ENCODE measurements at places on chromosomes 6 and 20.
A peak's percentile ranks its signal among the peaks of the same experiment; 100 is the strongest.

GRCh38 chr20:37907677-37908401, 4.9 kb downstream of the VSTM2L start:
- no peak for DNase-seq

DNA sequence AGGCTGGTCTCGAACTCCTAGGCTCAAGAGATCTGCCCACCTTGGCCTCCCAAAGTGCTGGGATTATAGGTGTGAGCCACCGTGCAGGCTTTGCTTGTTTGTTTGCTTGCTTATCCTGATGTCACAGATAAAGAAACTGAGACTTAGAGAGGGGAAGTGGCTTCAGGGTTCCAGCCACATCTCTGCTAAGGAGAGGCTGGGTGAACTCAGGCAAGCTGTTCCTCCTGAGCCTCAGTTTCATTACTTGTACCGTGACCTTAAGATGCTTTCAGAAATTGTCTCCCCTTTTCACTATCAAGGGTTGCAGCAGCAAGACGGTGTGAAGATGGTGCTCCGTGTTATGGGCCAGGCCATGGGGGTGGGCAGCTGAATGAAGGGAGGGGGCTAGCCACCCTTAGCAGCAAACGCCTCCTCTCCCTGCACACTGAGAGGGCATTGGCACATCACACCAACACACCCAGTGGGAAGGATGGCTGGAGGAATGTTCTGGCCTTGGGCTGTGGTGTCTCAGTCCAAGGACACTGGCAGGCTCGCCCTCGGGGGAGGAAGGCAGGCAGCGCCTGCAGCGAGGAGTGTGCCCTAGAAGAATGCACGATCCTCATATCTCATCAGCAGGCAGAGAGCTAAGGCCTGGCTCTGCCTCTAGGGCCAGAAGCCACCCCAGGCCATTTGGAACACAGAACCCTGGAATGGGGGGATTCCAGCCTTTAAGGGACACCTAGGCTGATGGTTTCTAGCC, 48.2 kb upstream of the TLDC2 start:
- no peak for DNase-seq

GRCh38 chr20:11182720-11183119, 508.9 kb upstream of the JAG1 start:
- DNase-seq = peak; percentile 88

GRCh38 chr20:24938498-24938897, 10.6 kb upstream of the CST7 start:
- DNase-seq = no peak

Data from GF-D8 (cell line).